ENCODE measurements at places on chromosomes 2 and 18.

GRCh38 chr2:188292348-188293239 is 920 bp downstream of the GULP1 start:
- DNase-seq = no peak

DNA sequence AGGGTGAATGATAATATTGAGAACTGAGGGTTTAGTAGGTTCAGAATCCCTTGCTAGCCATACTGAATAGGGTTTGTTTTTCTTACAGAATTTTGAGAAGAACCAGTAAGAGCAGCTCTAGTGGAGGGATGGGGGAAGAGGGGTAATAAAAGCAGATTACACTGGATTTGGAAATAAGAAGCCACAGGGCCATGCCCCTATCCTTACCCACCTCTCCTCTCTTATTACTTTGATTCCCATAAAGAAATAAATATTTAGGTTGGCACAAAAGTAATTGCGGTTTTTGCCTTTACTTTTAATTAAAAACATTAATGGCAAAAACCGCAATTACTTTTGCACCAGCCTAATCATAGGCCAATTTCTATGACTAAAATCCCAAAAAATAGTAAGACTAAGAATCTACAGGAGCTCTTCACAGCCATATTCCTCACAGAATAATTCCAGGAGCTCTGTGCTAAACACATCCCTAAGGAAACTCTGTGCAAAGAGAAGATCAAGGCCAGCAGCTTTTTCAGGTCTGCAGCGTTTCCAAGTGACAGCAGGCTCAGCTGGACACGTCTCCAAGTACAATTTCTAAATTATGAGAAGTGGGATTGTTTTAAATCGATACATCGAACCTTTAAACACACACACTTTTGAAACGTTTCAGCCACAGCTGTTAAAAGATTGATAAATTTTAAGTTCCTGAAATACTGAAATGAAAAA is 58.4 kb upstream of the RTN4 start:
- no peak for DNase-seq

GRCh38 chr2:190219186-190219585 is 100.4 kb downstream of the HIBCH start:
- DNase-seq = no peak

DNA sequence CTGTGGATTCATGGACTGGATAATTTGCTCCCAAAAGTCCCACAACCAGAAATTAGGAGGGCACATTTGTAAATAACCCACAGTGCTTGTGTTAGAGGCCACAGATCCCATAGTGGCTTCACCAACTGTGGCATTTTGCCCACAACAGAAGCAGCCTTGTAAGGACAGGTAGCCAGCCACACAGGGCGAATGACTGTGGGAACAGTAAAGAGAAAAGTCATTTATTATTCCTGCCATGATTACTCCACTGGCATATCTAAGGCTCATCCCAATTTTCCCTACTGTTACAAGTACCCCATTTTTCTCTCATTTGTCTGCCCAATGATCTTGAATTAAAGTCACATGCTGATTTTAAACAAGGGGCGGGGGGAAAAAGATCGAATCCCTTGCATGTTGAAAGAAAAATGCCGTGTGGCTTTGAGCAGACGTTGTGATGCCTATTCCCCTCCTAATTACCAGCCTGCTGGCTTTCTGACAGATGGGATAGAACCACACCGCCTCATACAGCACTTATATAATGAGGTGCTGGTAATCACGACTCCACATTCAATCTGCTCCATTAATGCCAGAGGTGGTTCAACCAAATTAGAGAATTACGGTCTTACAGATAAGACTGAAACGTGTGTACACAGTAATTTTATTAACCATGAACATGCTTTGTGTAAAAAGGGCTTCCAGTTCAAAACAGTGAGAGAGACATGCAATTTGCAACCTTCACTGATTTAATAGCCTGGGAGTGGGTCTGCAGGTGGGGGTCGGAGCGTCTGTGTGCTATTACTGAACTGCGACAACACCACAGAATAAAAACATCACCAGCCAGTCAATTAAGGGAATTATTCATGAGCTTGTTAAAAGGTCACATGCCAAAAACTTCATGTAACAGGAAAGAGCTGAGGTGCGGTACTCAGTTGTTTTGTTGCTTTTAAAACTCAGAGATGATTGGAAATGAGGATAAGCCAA is 196.0 kb downstream of the TMEM163 start:
- no peak for DNase-seq

DNA sequence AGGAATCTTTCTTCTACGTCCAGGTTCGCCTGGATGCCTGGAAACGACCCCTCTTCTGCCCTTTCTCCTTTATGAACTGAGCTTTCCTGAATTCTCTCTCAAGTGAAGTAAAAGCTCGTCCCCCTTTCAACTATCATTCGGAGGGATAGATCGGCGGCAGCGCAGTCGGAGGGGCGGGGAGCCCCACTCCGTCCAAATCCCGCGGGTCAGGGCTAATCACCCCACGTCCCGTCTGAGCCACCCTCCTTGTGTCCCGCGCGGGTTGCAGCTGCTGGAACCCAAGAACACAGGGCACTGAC is 367 bp downstream of the FBXO48 start:
- no peak for DNase-seq

DNA sequence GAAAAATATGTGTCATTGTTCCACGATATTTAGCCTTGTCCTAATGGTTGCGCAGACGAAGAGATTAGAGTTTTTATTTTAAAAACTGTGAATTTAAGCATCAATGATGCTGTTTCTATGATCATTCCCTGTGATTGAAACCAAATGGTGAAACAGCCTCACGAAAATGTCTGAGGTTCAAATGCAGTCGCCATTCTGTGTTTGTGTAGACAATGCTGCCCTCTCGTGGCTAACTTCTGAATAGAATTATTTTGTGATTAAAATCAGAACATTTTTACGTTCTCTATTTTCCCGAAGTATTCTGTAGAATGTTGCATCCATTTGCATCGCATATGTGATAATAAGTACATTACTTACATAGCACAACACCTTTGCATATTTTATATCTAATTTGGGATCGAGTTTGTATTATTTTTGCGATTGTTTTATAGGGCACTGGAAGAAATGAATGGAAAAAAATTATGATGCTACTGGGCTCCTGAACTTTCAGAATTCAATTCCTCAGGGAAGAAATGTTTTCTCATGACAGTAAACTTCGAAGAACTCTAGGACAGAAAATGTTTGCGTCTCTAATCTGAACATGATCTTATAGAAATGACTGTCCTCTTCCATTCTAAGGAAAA is 54.8 kb upstream of the CREB1 start:
- DNase-seq = no peak

DNA sequence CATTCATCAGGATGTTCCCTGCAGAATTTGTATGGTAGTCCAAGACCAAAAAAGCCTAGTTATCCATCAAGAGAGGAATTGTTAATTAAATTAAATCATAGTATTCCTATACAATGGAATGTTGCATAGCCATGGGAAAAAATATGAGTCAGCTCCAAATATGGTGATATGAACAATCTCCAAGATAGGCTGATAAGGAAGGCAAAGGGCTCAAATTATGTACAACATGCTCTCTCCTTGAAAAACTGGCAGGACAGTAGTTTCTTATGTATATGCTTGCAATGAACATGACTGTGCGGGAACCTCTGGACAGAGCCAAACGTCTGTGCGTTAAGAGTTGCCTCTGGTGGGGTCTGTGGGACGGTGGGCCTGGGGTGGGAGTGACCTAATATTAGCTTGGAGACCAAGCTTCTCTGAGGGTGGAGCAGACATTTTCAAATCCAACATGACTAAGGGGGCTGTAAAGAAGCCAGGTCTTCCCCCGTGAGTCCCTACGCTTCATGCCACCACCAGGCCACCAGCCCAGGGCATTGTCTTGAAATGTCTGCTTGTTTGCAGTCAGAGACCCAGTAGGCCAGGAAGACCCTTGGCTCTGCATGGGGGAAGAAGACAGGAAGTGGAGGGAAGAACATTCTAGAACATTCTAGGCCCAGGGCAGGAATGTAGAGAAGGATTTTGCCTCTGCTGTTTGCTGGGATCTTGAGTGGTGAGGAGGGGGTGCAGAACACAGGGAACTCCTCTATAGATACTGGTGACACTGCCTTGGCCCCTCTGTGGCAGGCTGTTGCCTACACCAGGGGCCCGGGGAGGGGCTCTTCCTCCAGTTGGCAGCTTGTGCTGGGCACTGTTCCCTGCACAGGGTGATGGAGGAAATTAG is 244.0 kb upstream of the HS6ST1 start:
- no peak for DNase-seq

DNA sequence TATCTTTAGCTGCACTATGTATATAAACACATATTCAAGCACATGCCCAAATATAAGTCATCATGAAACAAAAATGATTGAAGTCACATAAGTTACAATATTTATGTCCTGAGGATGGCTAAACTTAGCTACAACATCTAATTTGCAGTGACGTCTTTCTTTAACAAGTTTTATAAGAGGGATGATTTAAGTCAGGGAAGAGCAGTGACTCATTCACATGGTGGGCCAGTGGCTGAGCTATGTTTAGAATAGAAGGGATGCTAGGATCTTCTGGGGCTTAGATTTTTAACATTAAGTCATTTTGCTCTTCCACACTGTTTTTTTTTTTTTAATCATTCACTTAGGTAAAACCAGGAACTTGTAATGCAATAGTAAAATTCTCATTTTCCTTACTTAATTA is 22.3 kb downstream of the ADCYAP1 start:
- no peak for DNase-seq

DNA sequence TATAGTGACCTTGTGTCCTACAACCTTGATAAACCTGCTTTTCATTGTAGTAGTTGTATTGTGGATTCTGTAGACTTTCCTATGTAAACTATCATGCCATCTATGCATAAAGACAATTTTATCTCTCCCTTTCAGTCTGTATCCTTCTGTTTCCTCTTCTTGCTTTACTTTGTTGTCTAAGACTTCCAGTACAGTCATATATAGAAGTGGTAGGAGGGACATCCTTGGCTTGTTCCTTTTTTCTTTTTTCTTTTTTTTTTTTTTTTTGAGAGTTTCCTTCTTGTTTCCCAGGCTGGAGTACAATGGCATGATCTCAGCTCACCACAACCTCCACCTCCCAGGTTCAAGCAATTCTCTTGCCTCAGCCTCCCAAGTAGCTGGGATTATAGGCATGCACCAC is 39.7 kb downstream of the UBE2F start:
- DNase-seq = no peak

DNA sequence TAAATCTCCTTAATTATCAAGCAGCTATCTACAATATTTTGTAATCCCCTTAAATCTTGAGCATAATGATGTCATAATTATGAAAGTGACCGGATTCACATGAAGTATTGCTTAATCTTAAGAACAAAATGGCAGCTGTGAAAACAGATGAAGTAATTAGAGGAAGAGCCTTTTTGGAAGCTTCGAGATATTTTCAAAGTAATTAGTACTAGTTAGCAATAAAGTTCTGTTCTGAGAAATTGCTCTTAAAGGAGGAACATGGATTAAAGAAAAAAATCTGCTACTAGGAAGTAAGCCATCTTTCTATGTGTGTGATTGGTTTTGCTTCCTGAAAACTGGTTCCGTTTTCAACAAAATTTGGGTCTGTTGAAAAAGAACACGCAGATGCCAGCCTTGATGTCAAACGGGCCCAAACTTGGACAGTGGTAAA is 18.3 kb downstream of the CLUL1 start:
- no peak for DNase-seq

GRCh38 chr18:47342566-47342965 is 91.1 kb upstream of the SKOR2 start:
- no peak for DNase-seq

Data from activated T-cell treated with anti-CD3 and anti-CD28 coated beads, Interleukin-2, amount 50 U/mL, for 1 hour (primary cell).